ENCODE measurements at places on chromosomes 4 and X. TPM values are rescaled to one million over a fixed set of nuclear protein-coding genes. Genes with fewer than 3 reads are reported as not detected.

ADGRA3 gene
- polyA plus RNA-seq = not detected

GRCh38 chr4:8747467-8748235 is 124.0 kb downstream of the HMX1 start:
- no peak overlapping the region for H3K27ac ChIP-seq
- no peak for DNase-seq
- H3K4me3 ChIP-seq = no peak overlapping the region
- peaks cover 4% of the 10 kb centered on the region for H3K27me3 ChIP-seq
- no peaks in the 10 kb centered on the region for H3K36me3 ChIP-seq
- H3K4me1 ChIP-seq = no peaks in the 10 kb centered on the region

- no peaks in the 10 kb centered on the region for H3K4me1 ChIP-seq
- H3K4me3 ChIP-seq = no peak overlapping the region
- H3K36me3 ChIP-seq = no peaks in the 10 kb centered on the region
- H3K27ac ChIP-seq = no peak overlapping the region
- no peaks in the 10 kb centered on the region for H3K27me3 ChIP-seq
- DNase-seq = no peak
Observed at GRCh38 chr4:20646287-20646686, 54.0 kb upstream of the PACRGL start.

- no peak for DNase-seq
- H3K4me3 ChIP-seq = no peak overlapping the region
- H3K4me1 ChIP-seq = no peaks in the 10 kb centered on the region
- no peaks in the 10 kb centered on the region for H3K36me3 ChIP-seq
Observed at GRCh38 chr4:10345381-10345784, 111.8 kb downstream of the ZNF518B start.

DNA sequence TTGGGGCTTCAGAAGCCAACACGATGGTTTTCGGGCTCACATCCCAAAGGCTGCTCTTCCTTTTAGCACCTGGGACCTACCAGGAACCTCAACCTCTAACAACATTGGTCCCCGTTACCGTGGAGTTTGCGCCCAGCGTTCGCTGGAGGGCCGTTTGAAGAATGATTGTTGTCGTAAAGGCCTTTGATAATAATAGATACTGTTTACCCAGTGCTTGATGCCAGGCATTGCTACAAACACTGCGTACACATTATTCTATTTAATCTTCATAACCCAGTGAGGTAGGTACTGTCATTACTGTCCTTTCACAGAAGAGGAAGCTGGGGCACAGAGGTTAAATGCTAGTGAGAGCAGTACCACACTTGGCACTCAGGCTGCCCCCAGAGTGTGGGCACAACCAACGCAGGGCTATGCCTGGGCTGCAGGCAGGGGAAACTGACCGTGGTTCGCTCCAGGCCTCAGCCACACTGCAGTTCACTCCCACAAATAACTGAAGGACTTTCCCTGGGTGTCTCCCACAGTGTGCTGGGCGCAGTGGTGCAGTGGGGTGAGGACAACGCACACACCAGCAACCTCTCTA is 1.0 kb upstream of the ACSL1 start:
- no peak for DNase-seq
- no peaks in the 10 kb centered on the region for H3K36me3 ChIP-seq
- H3K27me3 ChIP-seq = no peaks in the 10 kb centered on the region
- H3K4me3 ChIP-seq = peak overlapping the region; percentile 91
- H3K27ac ChIP-seq = peak overlapping the region; percentile 97
- H3K4me1 ChIP-seq = peaks cover 31% of the 10 kb centered on the region

DNA sequence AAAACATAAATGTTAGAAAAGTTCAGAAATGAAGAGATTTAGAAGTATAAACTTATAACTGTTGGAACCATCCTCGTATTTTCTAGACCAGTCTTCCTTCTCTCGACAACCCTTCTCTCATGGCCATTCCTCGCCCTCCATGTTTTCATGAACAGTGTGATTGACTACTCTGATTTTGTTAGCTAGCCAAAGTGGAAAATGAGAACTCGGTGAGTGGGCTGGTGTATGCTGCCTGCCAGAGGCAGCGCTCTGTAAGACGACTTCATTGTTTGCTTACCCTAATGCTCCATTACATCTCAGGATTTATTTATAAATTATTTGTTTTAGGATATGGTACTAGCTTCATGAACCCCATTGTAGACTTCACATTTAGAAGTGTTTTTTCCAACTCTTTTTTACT is 153.0 kb downstream of the CBR4 start:
- no peak overlapping the region for H3K4me3 ChIP-seq
- H3K27ac ChIP-seq = no peak overlapping the region
- peaks cover 5% of the 10 kb centered on the region for H3K4me1 ChIP-seq

DNA sequence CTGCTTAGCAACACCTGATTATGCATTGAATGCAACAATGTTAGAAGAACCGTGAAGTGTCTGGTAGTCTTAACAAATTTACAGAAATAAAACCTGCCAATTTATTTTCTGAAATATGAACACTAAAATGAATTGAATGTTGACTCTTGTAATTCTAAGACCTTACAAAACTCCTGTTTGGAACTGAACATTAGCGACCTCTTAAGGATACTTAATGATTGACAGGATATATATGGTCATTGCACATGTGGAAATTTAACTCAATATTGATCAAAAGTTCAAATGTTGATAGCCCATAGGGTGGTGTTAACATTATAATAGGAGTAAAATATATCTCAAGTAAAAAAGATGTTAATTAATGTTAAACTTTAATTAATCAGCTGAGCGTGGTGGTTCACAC is 79.1 kb downstream of the TECRL start:
- H3K27me3 ChIP-seq = no peaks in the 10 kb centered on the region
- no peaks in the 10 kb centered on the region for H3K4me1 ChIP-seq
- no peak overlapping the region for H3K27ac ChIP-seq
- DNase-seq = no peak
- no peak overlapping the region for H3K4me3 ChIP-seq

AVPR2 gene
- not detected for polyA plus RNA-seq

MAGEB1 gene
- polyA plus RNA-seq = not detected

GRCh38 chr4:122833999-122834398 is 7.4 kb downstream of the FGF2 start:
- no peaks in the 10 kb centered on the region for H3K36me3 ChIP-seq
- no peak overlapping the region for H3K27ac ChIP-seq
- peaks cover 29% of the 10 kb centered on the region for H3K27me3 ChIP-seq
- H3K4me1 ChIP-seq = no peaks in the 10 kb centered on the region
- no peak overlapping the region for H3K4me3 ChIP-seq

DNA sequence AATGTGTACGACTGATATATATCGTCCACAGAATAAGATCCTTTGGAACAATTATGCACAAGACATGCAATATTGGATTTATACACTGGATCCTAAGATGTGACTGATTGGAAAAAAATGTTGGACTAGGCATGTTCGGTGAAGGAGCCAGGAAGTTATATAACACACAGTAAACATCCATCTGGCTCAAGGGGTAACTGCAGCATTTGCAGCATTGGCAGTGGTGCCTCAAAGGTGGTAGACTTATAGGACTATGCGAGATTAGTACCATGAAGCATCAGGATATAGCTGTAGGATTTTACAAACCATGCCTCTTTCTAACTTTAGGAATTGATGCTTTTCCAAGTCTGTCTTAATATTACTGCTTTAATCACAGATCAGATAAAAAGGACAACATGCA is 34.3 kb downstream of the MSX1 start:
- no peak overlapping the region for H3K4me3 ChIP-seq
- H3K4me1 ChIP-seq = peaks cover 5% of the 10 kb centered on the region
- no peak overlapping the region for H3K27ac ChIP-seq
- DNase-seq = no peak

GRCh38 chr4:37674439-37674838 is 11.7 kb downstream of the RELL1 start:
- peaks cover 8% of the 10 kb centered on the region for H3K27me3 ChIP-seq
- H3K36me3 ChIP-seq = no peaks in the 10 kb centered on the region

DNA sequence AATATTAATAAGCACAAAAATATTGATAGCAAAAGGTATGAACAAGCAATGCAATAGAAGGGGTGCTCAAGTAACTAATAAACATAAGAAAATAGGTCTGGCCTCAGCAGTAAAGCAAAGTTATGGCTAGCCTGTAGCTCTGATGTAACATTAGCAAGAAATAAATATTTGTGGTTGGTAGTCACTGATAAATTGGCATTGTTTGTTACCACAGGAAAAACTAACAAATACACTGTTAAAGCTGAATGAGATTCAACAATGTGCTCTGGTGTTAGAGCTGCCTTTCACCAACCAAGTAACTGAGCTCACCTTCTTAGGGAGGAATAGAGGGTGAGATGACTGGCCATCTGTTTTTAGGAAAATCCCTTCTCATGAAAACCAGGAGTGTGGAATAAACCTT is 71.4 kb downstream of the AREG start:
- H3K4me1 ChIP-seq = no peaks in the 10 kb centered on the region
- no peak for DNase-seq
- H3K27ac ChIP-seq = no peak overlapping the region
- no peaks in the 10 kb centered on the region for H3K36me3 ChIP-seq
- H3K27me3 ChIP-seq = no peaks in the 10 kb centered on the region

SLITRK4 gene
- polyA plus RNA-seq = not detected

BRS3 gene
- not detected for polyA plus RNA-seq

DNA sequence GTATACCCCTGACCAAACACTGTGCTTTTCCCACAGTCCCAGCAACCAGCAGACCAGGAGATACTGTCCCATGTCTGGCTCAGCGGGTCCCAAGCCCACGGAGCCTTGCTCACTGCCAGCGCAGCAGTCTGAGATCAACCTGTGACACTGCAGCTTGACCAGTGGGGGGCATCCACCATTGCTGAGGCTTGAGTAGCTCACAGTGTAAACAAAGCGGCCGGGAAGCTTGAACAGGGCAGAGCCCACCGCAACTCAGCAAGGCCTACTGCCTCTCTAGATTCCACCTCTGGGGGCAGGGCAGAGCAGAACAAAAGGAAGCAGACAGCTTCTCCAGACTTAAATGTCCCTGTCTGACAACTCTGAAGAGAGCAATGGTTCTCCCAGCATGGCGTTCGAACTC is 58.1 kb downstream of the SLC10A6 start:
- no peak for DNase-seq
- H3K36me3 ChIP-seq = no peaks in the 10 kb centered on the region
- H3K4me1 ChIP-seq = no peaks in the 10 kb centered on the region

- no peaks in the 10 kb centered on the region for H3K27me3 ChIP-seq
- H3K4me3 ChIP-seq = no peak overlapping the region
- H3K36me3 ChIP-seq = no peaks in the 10 kb centered on the region
- H3K27ac ChIP-seq = no peak overlapping the region
Observed at GRCh38 chrX:49312176-49312575, 8.7 kb downstream of the GAGE10 start.

TEX13D gene
- not detected for polyA plus RNA-seq

- no peak for DNase-seq
- H3K36me3 ChIP-seq = no peaks in the 10 kb centered on the region
- no peak overlapping the region for H3K27ac ChIP-seq
- H3K4me1 ChIP-seq = no peaks in the 10 kb centered on the region
Observed at GRCh38 chr4:180999217-180999616, 1244.0 kb upstream of the TENM3 start.

DNA sequence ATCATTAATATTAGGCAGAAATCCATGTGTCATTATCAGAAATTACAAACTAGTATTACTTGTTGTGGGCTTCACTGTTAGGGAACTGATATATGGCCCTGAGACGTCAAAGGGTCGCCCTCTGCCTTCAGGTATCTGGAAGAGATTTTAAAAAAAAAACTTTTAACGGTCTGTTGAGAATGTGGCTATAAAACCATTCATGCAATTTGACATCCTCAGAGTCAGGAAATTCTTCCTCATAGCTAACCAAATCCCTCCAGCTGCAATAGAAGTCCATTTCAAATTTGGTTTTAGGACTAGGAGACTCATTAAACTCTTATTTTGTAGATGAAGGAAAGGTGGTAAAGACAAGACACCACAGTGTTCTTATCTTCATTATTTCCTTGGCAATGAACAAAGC is 194.2 kb upstream of the NOCT start:
- no peak overlapping the region for H3K27ac ChIP-seq
- H3K36me3 ChIP-seq = no peaks in the 10 kb centered on the region
- H3K4me3 ChIP-seq = no peak overlapping the region

DNA sequence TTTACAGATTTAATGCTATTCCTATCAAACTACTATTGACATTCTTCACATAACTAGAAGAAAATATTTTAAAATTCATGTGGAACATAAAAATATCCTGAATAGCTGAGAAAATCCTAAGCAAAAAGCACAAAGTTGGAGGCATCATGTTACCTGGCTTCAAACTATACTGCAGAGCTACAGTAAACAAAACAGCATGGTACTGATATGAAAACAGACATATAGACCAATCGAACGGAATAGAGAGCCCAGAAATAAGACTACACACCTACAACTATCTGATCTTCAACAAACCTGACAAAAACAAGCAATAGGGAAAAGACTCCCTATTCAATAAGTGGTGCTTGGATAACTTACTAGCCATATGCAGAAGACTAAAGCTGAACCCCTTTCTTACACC is 273.4 kb upstream of the GRIA3 start:
- H3K27me3 ChIP-seq = no peaks in the 10 kb centered on the region
- H3K4me1 ChIP-seq = no peaks in the 10 kb centered on the region
- no peak overlapping the region for H3K27ac ChIP-seq
- no peaks in the 10 kb centered on the region for H3K36me3 ChIP-seq
- no peak overlapping the region for H3K4me3 ChIP-seq

CXCL8 gene
- not detected for polyA plus RNA-seq

DNA sequence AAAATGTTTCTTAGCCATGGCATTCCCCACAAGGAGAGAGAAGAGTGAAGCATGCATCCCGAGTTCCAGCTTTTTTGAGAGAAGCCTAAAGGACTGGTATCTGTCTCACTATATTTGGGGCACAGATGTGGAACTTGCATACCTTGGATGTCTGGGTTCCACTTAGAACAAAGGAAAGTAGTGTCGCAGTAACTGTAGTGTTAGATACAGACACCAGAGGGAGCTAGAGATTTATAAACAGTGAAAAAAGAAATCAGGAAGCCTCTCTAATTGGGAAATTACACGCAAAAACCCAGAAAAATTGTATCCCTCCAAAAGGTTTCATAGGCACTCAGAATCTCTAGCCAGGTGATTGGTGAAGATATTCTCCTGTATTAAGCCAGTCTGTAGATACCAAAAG is 34.4 kb downstream of the AGTR2 start:
- H3K27ac ChIP-seq = no peak overlapping the region
- H3K36me3 ChIP-seq = no peaks in the 10 kb centered on the region
- DNase-seq = no peak

ARSJ gene
- not detected for polyA plus RNA-seq

All from naive B cell (primary cell).